ENCODE measurements at places on chromosomes 12 and 14.

GRCh38 chr12:29591140-29592020 lies 93.9 kb upstream of the OVCH1 start:
- peak; percentile 13 for DNase-seq

GRCh38 chr12:14362352-14362751 lies 3.1 kb upstream of the ATF7IP start:
- no peak for DNase-seq

- peak; percentile 49 for DNase-seq
Observed at GRCh38 chr12:56160193-56160763, 2.1 kb downstream of the MYL6 start.

- no peak for DNase-seq
Observed at GRCh38 chr12:3030821-3031429, 46.3 kb upstream of the TSPAN9 start.

DNA sequence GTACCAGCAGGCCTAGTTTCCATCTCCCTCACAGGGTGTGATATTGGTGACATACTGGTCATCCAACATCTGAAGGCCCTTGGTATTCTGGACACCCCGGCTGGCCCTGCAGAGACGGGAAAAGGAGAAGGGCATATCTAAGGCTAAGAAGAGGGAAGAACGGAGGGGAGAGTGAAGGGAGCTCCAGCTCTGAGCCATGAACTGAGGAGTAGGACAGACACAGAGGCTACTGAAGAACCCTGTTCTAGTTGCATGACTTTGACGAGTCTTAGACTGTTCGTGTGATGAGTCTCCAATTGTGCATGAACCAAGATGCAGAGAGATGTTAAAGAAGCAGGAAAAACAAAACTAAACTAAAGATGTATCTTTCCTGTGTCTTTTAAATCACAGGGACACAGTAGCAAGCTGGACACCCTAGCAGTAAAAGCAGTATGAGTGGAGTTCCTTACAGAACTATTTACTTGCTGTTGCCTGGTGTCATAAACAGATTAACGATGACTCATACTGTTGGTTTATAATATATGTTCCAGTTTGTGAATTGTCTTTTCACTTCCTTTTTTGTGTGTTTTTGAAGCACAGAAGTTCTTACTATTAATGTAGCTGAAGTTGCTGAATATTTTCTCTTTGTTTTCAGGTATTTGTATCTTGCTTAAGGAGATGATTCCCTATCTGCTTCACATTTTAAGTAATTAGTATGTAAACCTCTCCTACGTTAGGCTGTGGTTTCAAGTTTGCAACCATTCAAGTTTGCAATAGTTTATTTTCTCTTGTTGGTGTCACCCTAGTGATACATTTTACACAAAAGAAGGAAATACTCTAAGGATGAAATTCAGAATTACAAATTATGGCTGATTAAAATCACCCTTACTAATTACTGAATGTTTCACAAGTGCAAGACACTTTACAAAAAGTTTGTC lies 15.7 kb downstream of the FAR2 start:
- peak; percentile 49 for DNase-seq

GRCh38 chr14:58969951-58970751 lies 218.3 kb upstream of the DAAM1 start:
- peak; percentile 34 for DNase-seq

DNA sequence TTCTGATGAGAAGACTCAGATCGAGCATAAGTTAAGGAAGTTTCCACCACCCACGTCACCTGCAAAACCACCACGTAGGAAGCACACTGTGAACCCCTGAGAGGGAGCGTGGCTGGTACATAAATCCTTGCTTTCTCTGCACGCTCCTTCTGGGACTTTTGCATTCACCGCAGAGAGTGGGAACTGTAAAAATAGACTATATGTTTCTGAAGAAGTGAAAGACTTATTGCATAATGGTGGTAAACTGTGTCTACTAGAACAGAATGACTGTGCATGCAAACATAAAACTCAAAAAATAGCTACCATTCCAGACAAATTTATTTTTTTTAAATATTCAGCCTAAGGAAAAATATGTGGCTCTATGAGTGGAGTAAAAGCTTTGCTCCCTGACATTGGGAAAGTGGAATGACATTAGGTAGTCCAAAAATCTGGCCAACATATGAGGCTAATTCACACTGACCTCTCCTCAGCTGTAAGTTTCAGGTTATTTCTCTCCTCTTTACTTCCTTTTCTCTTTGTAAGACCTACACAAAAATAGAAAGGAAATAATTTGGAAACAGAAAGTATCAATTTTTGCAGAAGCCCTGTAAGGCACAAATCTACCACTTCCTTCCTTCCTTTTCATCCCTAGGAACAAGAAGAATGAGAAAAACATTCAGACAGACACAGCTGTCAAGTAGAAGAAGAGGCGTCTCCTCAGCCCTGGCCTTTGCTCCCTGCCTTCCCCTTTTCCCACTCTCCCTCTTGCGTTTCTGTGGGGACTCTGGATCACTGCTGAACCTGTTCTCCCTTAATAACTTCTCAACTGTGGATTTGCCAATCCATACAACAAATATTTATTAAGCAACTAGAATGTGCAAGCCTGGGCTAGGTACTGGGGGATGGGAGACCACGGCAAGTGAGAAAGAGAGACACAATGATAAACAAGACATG lies 264.3 kb upstream of the FOXN3 start:
- no peak for DNase-seq

DNA sequence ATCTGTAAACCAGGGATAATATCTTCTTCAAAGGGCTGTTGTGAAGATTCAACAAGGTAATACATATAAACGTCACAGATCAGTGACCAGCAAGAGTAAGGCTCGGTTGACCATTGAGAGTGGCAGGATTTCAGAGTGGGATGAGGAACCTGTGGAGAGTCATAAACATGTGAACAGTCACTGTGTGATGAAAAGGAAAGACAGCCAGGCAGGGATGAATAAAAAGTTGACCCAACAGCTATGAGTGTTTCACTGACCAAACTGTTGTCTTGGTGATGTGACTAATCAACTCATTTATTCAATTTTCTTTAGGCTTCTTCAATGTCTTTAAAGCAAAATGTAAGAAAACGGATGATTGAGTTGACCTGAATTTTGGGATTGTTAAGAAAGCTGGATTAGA lies 8.6 kb upstream of the FRMD6 start:
- peak; percentile 87 for DNase-seq

- DNase-seq = no peak
Observed at GRCh38 chr14:103719751-103720150, 4.1 kb downstream of the ZFYVE21 start.

All from fibroblast of skin of right biceps (primary cell).